ENCODE measurements at places on chromosomes 5 and 9. TPM values are rescaled to one million over a fixed set of nuclear protein-coding genes. Genes with fewer than 3 reads are reported as not detected.

- H3K36me3 ChIP-seq: no peaks in the 10 kb centered on the region
- no peak overlapping the region for H3K4me3 ChIP-seq
- peak; percentile 8 for DNase-seq
Measured at GRCh38 chr5:82719368-82719767, 357.8 kb downstream of the TMEM167A start.

- DNase-seq: no peak
- H3K4me1 ChIP-seq: peaks cover 14% of the 10 kb centered on the region
- H3K27ac ChIP-seq: no peak overlapping the region
- H3K4me3 ChIP-seq: no peak overlapping the region
- no peaks in the 10 kb centered on the region for H3K36me3 ChIP-seq
Measured at GRCh38 chr5:38465061-38465460, 91.4 kb downstream of the LIFR start.

GRCh38 chr5:121897341-121897740, 45.7 kb downstream of the FTMT start:
- peaks cover 5% of the 10 kb centered on the region for H3K4me1 ChIP-seq
- no peaks in the 10 kb centered on the region for H3K36me3 ChIP-seq
- peak overlapping the region; percentile 49 for H3K27ac ChIP-seq
- H3K4me3 ChIP-seq: no peak overlapping the region
- DNase-seq: peak; percentile 36

DNA sequence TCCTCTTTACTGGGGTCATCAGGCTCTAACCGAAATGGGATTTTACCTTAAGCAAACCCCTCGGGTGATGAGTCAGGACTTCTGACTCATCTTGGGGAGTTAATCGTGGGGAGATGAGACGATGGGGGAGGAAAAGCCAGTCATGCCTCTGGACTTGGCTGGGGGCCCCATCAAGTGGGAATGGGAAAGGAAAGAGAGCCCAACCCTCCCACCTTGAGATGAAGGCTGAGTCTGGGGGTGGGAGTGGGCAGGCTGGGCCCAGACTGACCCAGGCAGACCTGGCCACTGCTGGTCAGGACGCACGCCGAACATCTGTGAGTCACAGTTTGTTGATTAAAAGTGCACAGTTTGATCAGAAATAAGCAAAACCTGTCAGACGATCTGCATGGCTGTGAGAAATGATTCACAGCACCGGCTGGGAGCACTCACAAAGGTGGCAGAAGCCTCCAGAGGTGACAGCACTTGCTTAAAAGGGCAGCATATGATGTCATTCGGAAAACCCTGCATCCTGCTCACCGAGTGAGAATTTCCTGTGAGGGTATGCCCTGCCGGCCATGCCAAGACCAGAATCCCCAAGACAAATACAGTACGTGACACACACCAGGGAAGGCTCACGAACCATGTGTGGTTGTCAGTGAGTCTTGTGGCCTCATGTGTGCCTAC, 50.0 kb upstream of the SLC25A51 start:
- no peak overlapping the region for H3K4me3 ChIP-seq
- H3K27ac ChIP-seq: no peak overlapping the region

DNA sequence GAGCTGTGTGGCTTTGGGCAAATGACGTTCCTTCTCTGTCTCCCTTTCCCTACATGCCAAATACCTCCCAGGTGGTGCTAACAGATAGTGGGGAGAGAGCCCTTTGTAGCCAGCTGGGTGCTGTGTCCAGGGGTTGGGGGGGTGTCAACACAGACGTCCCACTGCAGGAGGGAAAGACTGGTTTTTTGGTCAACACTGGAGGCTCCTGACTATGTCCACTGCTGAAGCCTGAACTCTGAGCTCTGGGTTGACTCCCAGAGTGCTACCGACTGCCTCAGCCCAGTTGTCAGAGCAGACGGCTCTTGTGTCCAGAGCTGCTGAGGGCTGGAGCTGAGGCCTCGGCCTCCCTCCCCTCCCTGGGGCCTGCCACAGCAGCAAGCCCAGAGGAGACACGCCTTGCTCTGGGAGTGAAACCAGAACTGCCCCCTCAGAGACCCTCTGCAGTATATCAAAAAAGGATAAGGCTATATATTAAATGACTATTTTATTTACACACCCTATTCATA, 14.8 kb upstream of the SLC25A51 start:
- no peak overlapping the region for H3K4me3 ChIP-seq
- H3K4me1 ChIP-seq: peaks cover 14% of the 10 kb centered on the region
- H3K27me3 ChIP-seq: no peaks in the 10 kb centered on the region
- no peak for DNase-seq
- H3K27ac ChIP-seq: no peak overlapping the region
- peaks cover 46% of the 10 kb centered on the region for H3K36me3 ChIP-seq

DNA sequence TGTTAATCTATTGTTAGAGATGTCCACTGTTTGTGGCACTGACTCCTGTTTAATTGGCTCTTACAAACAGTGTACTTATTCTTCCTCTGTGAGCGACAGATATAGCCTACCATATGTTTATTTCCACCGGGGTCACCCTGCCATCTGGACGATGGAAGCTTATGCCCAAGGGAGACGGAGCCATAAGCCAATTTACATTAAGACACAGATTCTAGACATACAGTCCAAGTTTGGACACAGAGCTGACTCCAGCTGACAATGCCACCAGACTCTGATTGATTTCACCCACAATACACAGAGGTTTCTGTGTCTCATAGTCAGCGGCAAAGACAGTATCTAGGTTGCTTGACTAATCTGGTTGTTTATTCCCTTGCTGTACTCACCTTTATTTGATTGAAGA, 198.9 kb downstream of the ENC1 start:
- no peaks in the 10 kb centered on the region for H3K36me3 ChIP-seq
- no peak overlapping the region for H3K4me3 ChIP-seq
- no peaks in the 10 kb centered on the region for H3K27me3 ChIP-seq
- no peak overlapping the region for H3K27ac ChIP-seq

DNA sequence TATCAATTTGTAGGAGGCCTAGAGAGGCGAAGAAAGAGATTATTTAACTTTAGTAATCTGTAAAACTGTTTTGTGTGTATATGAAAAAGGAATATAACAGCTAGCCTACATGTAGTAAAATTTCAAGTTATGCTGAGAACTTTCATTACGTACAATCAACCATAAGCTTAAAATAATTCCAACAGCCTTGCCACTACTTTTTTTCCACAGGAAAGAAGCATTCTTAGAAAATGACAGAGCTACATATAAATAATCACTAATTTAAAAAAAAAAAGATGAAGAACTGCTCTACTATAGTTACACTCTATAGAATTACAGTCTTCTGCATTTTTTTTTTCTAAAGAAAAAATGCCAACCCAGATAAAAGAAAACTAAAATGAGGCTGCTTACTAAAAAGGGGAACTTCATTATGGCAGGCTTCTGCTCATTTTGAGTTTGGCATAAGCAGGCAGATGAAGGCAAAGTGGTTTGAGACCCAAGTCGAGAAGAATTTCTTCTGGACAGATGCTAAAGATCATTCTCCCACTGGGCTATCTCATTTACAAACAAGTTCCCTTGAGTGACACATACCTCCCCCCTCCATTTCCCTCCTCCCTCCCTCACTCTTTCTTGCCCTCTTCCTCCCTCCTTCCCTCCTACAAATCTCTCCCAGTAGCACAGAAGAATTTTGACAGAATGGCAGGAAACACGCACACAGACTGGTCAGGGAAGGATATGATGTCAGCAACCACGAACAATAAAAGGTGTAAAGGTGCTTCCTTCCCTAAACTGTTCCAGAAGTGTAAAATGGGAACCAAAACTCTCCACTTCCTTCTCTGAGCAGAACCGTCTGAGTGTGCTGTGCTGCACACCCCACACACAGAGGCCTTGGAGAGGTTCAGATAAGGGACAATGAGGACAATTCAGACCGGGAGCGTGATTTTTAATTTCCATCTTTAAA, 56.1 kb downstream of the MEF2C start:
- H3K4me3 ChIP-seq: no peak overlapping the region
- DNase-seq: peak; percentile 19
- peak overlapping the region; percentile 23 for H3K27ac ChIP-seq
- H3K4me1 ChIP-seq: peaks cover 5% of the 10 kb centered on the region
- H3K36me3 ChIP-seq: no peaks in the 10 kb centered on the region

GRCh38 chr5:68533571-68534084, 318.1 kb downstream of the PIK3R1 start:
- peak; percentile 79 for DNase-seq
- no peak overlapping the region for H3K4me3 ChIP-seq
- no peaks in the 10 kb centered on the region for H3K27me3 ChIP-seq
- no peaks in the 10 kb centered on the region for H3K36me3 ChIP-seq
- H3K4me1 ChIP-seq: peaks cover 17% of the 10 kb centered on the region

DNA sequence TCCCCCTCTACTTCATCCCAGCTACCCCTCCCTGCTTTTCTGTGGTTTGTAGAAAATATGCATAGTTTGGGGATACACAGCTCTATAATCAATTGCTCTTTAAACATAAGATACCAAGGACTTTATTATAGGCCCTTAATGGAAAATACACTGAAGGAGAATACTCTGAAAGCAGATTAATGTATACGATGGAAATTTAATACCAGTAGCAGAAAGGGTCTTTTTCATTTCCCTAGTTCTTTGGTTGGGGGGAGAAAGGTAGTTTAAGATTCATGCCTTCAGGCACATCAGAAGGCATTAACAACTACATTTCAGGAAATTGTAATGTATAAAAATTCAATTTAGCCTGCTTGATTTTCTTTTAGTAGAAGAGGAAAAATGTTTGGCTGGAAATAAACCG, 452.9 kb upstream of the ZNF608 start:
- no peak overlapping the region for H3K4me3 ChIP-seq
- no peaks in the 10 kb centered on the region for H3K27me3 ChIP-seq
- no peak overlapping the region for H3K27ac ChIP-seq
- no peak for DNase-seq
- H3K36me3 ChIP-seq: no peaks in the 10 kb centered on the region

GRCh38 chr5:36777105-36777757, 99.3 kb upstream of the NIPBL start:
- no peaks in the 10 kb centered on the region for H3K4me1 ChIP-seq
- no peak overlapping the region for H3K4me3 ChIP-seq
- no peaks in the 10 kb centered on the region for H3K27me3 ChIP-seq
- DNase-seq: peak; percentile 32
- H3K27ac ChIP-seq: no peak overlapping the region
- no peaks in the 10 kb centered on the region for H3K36me3 ChIP-seq

DNA sequence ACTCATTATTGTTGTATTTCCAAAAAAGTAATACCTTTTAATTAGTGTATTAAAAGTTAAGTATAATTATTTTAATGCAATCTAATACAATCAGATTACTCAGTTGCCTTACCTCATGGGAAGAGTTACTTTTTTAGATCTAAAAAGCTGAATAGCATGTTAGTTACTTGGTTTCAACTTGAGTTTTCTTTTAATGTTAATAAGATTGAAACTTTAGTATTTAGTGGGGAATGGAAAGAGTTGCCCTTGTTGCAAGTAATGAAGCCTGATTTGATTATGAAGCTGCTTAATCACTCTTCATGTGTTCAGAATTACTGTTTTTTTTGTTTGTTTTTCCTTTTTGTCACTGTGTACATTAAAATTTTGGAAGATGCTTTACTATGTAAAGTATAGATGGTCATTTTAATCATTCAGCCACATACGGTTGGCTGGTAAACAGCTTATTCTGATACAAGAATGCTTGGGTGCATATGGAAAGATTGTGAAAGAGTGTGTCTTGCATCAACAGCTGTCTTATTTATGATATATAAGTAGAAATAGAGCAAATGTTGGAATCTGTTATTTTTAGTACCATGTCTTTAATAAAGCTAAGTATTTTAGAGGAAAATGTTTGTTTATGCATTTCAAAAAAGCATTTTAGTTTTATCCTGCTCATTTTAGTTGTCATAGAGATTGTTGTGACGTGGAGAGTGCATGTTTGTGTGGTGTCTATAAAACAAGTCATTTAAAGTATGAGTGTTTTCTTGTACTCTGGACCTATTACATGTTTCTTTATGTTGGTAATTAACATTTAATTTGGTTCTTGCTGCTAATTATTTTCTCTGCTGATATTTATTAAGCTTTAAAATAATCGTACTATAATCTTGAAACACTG, 36.4 kb downstream of the SREK1 start:
- H3K4me1 ChIP-seq: no peaks in the 10 kb centered on the region
- H3K27ac ChIP-seq: no peak overlapping the region
- peaks cover 38% of the 10 kb centered on the region for H3K36me3 ChIP-seq
- DNase-seq: no peak
- H3K4me3 ChIP-seq: no peak overlapping the region

DNA sequence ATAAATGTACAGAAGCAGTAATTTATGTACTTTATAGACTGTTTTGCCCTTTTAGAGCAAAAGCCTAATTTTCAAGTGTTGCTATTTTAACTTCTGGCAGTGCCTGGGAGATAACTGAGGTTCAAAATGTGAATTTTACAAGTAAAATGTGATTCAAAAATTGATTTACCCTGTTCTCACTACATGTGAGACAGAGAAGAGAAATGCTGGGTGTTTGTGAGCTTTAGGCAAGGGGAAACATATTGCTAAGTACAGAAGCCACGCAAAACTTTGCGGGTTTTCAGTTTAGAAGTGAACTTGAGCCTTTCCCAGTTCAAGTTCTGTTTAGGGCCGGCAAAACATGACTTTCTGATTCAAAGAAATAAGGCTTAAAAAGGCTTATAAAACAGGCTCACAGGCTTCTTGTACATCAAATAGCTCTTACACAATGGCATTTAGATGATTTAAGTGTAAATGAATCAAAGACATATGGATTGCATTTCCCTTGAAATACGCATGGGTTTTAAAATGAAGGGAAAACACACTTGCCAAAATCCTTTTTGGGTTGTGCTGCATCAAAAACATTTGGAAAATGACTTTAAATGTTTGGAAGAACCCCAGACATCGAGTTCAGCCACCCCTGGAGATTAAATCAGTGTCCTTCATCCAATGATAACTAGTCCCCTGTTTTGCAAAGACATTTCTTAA, 370.8 kb upstream of the MEF2C start:
- H3K4me1 ChIP-seq: no peaks in the 10 kb centered on the region
- H3K36me3 ChIP-seq: no peaks in the 10 kb centered on the region
- no peak overlapping the region for H3K27ac ChIP-seq

DNA sequence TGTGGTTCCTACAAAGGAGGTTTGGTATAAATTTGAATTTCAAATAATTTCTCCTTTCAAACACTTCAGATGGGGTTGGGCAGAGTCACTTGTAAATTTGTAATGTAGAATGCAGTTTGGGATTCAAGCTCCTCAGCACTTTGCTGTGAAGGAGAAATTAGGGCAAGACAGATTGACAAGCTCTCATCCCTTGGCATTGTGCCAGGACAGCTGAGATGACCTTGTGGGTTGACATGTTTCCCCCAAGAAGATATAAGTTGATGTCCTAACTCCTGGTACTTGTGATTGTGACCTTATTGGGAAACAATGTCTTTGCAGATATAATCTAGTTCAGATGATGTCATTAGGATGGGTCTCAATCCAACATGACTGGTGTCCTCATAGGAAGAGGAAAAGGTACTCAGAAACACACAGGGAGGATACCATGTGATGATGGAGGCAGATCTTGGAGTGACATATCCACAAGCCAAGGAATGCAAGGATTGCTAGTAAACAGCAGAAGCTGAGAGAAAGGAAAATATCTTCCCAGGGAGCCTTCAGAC, 408.3 kb downstream of the MED10 start:
- no peaks in the 10 kb centered on the region for H3K27me3 ChIP-seq
- no peak overlapping the region for H3K4me3 ChIP-seq
- H3K27ac ChIP-seq: no peak overlapping the region
- DNase-seq: no peak

DMRT3 gene
- not detected for polyA plus RNA-seq

MLANA gene
- polyA plus RNA-seq: 0.54 TPM

DMXL1 gene
- polyA plus RNA-seq: 27.7 TPM

PTGES gene
- 4.9 TPM for polyA plus RNA-seq

ARL14EPL gene
- not detected for polyA plus RNA-seq

PCDHB11 gene
- polyA plus RNA-seq: 1.1 TPM

TAF1L gene
- 0.03 TPM for polyA plus RNA-seq
